ENCODE measurements at places on chromosomes 16 and 17. TPM values are rescaled to one million over a fixed set of nuclear protein-coding genes. Genes with fewer than 3 reads are reported as not detected.
A peak's percentile ranks its signal among the peaks of the same experiment; 100 is the strongest.

Gene MAPK7
- 26.1 TPM for total RNA-seq

Gene KRT33B
- total RNA-seq: not detected

DNA sequence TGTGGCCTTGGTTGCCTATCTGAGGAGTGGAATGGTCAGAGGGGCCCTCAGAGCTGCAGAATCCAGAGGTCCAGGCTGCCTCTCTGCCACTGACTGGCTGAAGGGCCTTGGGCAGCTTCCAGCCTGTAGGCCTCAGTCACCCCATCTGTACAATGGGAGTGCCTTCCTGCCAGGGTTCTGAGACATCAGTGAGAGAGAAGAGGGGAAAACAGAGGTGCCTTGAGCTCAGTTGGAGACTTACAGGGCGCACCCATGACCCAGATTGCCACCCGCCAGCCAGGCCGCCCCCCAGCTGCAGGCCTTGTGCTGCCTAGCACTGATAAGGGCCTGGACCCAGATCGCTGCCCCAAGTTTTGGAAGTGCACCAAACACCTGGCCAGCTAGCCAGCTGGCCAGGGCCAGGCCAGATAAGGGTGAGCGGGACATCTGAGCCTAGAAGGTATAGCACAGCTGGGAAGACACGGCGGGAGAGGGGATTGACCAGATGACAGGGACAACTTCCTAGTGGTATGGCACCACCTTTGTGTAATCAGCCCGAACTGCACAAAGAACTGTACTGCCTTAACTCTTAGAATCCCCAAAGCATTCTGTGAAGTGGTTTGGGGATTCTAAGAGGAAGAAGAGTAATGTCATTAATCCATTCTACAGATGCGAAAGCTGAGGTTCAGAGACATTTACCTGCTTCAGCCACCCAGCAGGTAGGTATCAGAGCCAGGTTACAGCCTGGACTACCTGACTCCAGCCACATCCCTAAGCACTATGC is 1.4 kb downstream of the SLC4A1 start:
- peak; percentile 61 for DNase-seq

- DNase-seq: no peak
These were observed 408.1 kb downstream of the WWOX start for GRCh38 chr16:78507576-78507975.

GRCh38 chr16:17068524-17068923 is 402.2 kb downstream of the XYLT1 start:
- no peak for DNase-seq

DNA sequence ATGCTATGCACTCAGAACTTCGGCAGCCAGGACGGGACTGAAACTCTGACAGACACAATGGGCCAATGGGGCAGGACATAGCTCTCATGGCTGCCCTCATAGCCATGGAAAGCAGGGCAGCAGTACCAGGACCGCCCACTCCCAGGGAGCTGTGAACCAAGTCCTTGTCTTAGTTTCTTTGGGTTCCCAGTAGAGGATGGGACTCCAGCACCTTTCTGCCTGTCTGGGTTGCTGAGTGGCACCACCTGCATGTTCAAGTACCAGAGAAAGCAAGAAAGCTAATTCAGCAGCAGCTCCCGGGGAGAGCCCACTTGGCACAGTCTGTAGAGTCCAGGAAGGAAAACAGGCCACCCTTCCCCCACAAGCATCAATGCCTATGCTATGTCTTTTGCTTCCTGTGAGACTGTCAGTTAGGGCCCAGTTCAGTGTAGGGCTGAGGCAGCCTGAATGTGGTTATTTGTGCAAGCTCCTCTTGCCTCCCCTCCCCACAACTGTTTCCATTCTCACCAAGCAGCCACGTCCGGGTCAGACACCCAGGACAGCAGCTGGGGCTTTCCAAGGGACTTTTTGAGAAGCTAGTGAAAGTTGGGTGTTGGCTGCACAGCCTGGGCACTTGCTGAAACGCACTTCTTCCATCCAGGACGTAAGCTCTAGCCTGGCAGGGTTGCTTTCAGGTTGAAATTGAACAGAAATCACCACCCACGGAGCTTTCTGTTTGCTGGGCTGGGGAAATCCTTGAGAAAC is 7.8 kb downstream of the SUPT4H1 start:
- DNase-seq: no peak
